Dorsolateral prefrontal cortex (tissue), 122 donors: ENCODE measurements at places on chromosomes 4 and X.

DNA sequence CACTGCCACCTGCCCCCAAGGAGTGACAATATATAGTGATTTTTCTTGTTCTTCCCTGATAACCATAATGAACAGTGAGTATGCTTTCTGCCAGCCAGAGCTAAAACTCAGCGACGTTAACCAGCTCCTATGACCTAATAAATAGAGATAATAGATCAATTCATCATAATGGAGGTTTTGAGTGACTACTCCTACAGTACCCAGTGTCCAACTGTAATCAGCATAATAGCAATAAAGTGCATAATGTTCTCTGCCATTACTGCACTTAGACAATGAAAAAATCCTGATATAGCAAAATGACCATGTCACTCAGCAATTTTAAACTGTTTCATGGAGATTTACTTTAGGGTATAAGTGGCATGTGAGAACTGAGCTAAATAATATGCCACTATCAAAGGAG, 20.7 kb upstream of the TXLNG start:
- no peak for DNase-seq

DNA sequence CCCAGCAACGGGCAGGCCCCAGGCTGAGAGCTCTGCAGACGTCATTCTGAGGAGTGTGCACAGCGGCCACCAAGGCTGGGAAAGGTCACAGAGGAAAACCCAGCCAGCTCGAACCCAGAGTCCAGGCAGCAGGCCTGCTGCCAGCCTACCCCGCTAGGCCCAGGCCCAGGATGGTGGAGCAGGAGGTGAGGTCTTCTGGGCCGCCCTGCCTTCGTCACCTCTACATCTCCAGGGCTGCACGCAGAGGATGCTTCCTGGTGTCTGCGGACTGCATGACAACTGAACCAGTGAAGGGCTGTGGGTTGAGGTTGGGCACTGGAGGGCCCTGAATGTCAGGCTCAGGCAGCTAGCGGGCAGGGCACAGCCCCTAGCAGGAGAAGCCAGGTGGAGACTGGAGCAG, 5.8 kb upstream of the ADRA2C start:
- no peak for DNase-seq

DNA sequence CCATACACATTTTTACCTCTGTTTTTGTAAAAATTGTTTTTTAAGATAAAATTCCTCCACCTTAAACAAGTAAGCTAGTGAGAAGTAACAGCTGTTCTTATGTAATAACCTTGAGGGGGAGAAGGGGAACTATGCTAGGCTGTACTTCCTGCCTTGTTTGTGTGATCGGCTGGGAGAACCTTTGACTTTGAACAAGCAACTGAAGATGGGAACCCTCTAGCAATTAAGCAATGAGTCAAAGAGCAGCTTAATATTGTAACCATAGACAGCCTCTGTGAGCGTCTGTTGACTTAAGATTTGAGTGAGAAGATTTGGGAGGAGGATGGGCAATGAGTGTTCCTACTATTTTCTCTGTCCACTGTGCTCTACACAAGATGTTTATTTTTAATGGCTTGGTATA, 135.1 kb downstream of the SCLT1 start:
- DNase-seq: no peak

- DNase-seq: no peak
These were observed 1.2 kb upstream of the N4BP2 start for GRCh38 chr4:40055511-40055862.

DNA sequence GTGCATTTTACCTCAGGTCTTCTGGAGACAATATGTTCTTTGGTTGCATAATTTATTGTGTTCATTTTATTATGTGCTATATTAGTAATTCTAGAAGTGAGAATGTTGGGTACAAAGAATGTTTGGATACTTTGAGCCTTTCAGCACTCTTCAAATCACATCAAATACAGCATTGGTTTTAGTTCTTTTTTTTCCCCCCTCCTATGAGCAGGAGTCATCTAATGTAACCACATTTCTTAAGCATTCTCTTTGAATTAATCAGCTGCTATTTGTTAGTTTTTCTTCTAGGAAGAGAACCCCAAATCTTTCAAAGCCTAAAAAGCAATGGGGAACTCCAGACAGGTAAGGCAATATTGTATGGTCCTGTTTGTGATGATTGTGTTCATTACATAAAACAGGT, 46.7 kb downstream of the ARL9 start:
- no peak for DNase-seq

GRCh38 chrX:11628399-11628798, 37.3 kb downstream of the ARHGAP6 start:
- no peak for DNase-seq

DNA sequence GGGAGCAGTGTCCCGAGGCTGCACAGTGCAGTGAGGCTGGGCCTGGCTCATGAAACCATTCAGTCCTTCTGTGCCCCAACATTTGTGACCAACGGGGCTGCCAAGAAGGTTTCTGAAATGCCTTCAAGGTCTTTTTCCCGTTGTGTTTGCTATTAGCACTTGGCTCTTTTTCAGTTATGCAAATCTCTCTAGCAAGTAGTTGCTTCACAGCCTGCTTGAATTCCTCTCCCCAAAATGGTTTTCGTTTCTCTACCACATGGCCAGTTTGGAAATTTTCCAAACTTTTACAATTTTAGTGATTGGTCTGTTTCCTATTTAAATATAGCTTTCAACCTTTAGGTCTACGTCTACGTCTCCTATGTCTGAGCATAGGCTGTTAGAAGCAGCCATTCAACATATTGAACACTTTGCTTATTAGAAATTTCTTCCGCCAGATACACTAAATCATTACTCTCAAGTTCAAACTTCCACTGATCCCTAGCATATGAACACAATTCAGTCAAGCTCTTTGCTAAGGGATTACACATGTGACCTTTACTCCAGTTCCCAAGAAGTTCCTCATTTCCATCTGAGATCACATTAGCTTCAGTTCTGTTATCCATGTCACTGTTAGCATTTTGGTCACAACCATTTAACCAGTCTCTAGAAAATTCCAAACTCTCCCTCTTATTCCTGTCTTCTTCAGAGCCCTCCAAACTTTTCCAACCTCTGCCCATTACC, 901.8 kb downstream of the GLUD2 start:
- no peak for DNase-seq

GRCh38 chr4:7877176-7877575, 62.5 kb downstream of the AFAP1 start:
- no peak for DNase-seq

DNA sequence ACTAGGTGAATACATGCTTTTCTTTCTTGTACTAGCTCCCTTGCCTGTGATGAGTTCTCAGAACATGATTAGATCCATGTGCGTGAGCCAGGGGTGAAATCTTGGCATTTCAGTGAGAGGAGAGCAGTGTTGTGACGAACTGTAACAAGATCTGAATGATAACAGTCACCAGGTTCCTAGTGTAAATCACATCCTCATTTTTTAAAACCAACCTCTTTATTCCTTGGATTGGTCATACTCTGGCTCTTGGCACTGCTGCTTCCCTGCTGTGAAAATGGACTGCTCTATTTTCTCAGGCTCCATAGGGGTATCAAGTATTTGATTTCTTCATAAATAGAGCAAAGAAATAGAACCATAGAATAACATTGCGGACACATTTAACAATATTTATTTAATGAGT, 206.3 kb downstream of the SLC4A4 start:
- no peak for DNase-seq
